ENCODE measurements at places on chromosomes 12 and 14. TPM values are rescaled to one million over a fixed set of nuclear protein-coding genes. Genes with fewer than 3 reads are reported as not detected.

The ACSM4 gene
- not detected for total RNA-seq

The FOXG1 gene
- total RNA-seq: not detected

The OR6C3 gene
- not detected for total RNA-seq

The SERPINA9 gene
- total RNA-seq: not detected

The CD163L1 gene
- 5.4 TPM for total RNA-seq

The CRACR2A gene
- total RNA-seq: 8.8 TPM

Data from dermis blood vessel endothelial cell (primary cell).